Activated T-helper 9 cell treated with anti-CD3 and anti-CD28 coated beads, Interleukin-2, amount 50 U/mL, for 16 hours (primary cell): ENCODE measurements at places on chromosomes 4 and X.
A peak's percentile ranks its signal among the peaks of the same experiment; 100 is the strongest.

GRCh38 chr4:168153596-168154440, 61.5 kb downstream of the ANXA10 start:
- peak; percentile 12 for DNase-seq

DNA sequence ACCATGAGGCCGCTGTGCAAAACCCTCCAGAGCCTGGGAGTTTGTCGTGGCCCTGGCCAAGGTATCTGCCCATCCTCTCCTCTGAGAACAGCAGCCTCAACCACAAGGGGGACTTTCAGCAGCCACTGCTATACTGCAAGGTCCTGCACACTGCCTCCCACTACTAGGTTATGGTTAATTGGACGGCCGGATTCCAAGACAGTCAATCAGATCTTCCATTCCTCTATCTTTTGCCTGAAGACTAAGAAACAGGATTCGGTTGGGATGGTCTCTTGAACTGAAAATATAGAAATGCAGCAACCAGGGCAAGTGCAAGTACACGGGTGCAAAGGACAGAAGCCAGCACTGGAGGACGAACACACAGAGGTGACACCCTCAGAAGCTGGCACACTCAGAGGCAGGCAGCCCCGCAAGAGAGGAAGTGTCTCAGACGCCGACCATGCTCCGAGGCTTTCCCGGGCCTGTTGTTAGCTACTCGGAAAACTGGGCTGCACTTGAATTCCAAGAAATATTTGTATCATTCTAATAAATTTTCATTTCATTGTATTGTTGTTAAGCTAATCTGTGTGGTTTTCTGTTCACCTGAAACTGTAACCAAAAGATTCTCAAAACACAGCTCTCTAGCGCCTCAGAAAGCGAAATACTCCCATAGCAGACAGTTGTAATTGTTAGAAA, 63.3 kb downstream of the AFAP1 start:
- DNase-seq = peak; percentile 44

GRCh38 chr4:53014881-53015280, 152.8 kb downstream of the RASL11B start:
- DNase-seq = no peak

GRCh38 chrX:141468940-141469339, 115.6 kb downstream of the SPANXA1 start:
- no peak for DNase-seq

GRCh38 chr4:136935305-136935704, 597.0 kb downstream of the PCDH18 start:
- DNase-seq = no peak

- DNase-seq = no peak
Measured at GRCh38 chr4:43360296-43360695, 467.8 kb downstream of the GRXCR1 start.

GRCh38 chrX:39888730-39889129, 209.0 kb downstream of the BCOR start:
- no peak for DNase-seq

DNA sequence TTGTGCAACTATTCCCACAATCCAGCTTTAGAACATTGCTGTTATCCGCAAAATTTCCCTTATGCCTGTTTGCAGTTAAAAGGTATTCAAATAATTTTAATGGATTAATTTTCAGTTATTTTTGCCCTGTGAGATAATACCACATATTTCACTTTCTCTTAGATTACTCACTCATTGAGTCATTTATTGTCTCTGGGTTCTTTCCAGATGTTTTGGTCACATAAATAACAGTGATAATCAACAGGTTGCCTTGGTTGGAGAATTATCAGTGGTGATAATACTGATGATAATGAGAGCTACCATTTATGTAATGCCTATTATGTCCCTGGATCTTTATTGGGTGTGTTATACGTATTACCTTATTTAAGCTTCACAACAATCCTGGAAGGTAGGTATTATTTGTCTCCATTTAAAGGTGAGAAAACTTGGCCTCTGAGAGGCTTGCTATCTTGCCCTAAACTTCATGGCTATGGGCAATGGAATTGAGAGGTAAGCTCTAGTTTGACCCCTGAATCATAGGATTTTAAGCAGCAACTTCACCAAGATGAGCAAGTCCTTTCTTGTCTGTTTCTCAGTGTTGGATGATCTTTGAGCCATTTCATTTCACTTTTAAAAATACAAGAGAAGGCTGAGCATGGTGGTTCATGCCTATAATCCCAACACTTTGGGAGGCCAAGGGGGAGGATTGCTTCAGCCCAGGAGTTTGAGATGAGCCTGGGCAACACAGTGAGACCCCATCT, 87.4 kb downstream of the KIT start:
- DNase-seq = no peak

- DNase-seq = no peak
Measured at GRCh38 chr4:185096032-185096653, 46.9 kb upstream of the SLC25A4 start.

- DNase-seq = peak; percentile 21
Measured at GRCh38 chr4:76212851-76213414, 691 bp downstream of the SCARB2 start.

DNA sequence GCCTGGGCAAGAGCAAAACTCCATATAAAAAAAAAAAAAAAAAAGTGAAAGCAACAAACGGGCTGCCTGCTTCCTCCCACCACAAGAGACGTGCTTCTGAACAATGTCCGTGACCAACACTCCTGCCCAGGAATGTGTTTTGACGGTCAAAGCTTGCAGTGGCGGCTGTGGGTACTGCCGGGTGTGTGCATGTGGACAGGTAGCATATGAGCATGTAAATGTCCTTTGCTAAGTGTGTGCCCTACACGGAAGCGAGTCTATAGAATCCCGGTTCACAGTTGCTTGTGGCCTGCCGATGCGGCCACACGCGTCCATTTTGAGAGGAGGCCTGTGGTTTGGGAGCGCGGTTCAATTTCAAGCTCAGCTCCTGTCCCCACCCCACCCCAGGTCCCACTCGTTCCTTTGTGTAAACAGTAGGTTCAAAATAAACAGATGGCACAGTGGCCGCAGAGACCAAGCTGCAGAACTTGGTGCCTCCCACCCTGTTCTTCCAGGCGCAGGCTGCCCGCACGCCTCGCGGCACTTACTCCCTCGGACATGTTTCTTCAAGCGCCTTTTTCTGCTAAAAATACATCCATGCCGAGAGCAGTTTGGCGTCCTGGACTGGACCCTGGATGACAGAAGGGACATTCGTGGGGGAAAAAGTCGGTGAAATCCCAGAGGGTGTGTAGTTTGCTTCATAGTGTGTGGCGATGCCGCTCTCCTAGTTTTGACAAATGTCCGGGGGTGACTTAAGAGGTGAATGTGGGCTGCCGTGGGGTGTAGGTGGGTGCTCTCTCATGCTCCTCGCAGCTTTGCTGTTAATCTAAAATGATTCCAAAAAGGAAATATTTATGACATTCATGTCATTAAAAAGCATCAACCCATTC, 11.5 kb upstream of the NKX1-1 start:
- no peak for DNase-seq

- no peak for DNase-seq
Measured at GRCh38 chr4:102871772-102872171, 3.0 kb downstream of the CISD2 start.

DNA sequence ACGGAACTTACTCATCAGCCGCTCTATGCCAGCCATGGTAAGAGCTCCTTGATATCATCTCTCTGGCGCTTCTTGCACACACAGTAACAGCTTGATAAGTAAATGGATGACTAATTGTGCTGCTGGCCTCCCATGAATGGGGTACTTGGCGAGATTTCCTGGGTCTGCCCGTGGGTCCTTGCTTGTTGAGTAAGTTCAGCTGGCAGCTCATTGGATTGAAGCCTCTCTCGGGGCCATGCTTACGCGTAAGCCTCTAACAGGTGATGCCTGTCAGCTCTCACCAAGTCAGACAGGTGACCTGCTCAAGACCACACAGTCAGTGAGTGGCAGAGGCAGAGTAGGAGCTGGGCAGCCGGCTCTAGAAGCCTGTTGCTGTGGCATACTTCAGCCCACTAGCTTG, 7.7 kb downstream of the NSG1 start:
- DNase-seq = no peak

DNA sequence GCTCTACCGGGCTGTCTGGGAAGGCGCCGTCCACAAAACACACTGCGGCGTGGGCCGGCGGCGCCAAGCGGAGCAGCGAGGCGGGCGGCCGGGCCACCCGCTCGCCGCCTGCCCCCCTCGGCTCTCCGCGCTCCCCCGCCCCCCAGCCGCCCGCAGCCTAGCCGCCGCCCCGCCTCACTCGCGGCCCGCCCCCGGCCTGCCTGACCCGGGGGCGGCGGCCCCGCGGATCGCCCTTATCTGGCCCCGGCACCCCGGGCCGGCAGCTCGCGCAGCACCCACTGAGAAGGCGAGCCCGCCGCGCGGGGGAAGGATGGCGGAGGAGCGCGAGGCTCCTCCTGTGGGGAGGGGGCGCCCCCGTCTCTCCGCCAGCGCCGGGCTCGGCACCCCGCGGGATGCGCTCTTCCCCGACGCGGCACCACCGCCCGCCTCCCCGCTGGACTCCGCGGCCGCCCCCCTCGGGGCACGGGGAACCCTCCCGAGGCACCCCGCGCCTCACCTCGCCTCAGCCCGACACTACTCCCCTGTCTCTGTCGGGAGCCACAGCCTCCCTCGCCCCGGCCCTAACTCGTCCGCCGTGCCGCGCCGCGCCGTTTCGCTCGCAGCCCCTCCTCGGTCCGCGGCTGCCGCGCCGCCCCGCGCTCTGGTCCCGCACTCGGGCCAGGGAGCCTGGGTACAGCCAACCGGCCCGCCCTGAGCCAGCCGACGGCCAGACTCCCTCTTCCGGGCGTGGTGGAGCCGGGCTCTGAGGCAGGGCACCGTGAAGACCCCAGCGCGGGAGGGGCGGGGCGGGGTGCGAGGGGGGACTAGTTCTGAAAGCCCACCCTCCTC, 566 bp downstream of the ATP11C start:
- DNase-seq = peak; percentile 19

DNA sequence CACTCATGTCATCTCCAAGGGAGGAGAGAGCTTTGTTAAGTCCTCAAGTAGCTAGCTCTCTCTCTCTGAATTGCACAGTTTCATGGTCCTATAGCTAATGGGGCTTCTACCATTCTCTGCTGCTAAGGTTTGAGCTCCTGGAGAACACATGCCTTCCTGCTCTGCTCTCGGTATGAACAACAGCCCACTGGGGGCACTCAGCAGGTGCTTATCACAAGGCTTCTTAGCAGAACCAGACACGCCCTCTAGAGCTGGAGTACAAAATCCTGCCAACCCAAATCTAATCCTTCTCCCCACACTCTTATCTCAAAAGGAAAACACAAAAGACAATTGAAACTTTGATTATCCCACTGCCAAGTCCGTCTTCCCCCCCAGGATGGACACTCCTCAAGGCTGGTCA, 176.5 kb downstream of the HS3ST1 start:
- no peak for DNase-seq

GRCh38 chr4:72569719-72570235, 756 bp upstream of the ADAMTS3 start:
- no peak for DNase-seq

- DNase-seq = no peak
Measured at GRCh38 chr4:16110661-16111290, 27.0 kb upstream of the PROM1 start.

DNA sequence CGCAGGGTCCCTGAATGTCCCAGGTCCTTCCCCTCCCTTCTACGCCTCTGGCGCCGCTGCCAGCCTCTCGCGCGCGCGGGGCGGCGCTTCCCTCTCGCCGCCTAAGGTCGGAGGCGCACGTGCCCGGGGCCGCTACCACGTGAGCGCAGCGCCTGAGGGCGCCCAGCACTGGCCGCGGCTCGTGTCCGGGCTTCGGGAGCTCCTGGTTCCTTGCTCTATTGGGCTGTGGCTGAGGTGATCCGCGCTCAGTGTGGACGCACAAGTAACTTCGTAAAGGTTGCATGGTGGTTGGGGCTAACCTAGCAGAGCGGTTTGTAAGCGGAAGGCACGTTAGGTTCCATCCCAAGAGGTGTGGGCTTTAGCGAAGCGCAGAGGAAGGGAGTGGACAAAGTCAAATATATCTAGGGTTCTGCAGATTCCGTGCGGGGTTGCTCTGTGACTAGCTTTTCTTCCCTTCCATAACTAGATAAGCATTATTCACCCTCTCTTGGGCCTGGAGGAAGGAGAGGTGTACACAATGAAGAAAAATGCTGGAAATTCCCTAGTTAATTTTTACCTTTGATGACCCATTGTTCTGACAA, 1.8 kb downstream of the TLL1 start:
- no peak for DNase-seq

DNA sequence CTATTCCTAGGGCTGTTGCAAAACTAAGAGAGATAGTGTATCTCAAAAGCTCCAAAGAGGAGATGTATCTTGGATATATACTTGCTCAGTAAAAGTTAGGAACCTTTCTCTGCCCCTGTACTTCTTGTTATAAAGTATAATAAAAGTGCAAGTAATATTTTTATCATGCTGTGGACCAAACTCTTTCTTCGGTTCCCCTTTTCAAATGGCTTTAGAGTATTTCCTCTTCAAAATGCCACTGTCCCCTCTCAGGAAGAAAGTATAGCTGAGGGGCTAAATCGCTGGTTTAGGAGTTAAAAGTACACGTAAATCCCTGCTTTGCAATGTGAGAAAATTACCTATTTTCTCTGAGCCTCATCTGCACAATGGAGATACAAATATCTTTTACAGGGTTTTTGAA, 169.1 kb upstream of the FTHL17 start:
- no peak for DNase-seq

- DNase-seq = no peak
Measured at GRCh38 chr4:158722291-158722916, 792 bp downstream of the PPID start.

DNA sequence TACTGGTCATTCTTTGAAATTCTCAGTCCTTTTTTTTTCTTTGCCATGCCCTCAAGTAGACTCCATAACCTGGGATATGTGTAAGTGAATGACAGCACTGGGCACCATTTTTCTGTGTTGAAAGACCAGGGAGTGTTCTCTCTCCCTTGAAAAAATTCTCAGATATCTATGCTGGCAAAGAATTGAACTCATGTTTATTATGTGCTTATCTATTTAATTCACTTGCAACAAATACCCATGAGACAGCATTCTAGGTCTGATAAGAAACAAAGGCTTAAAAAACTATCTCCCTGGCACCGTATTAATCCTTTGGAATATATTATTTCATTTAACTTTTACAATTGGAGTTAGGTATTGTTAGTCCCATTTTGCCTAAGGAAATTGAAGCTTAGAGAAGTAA, 36.7 kb downstream of the LARP7 start:
- no peak for DNase-seq

- no peak for DNase-seq
Measured at GRCh38 chr4:115453416-115453815, 340.0 kb upstream of the NDST4 start.

DNA sequence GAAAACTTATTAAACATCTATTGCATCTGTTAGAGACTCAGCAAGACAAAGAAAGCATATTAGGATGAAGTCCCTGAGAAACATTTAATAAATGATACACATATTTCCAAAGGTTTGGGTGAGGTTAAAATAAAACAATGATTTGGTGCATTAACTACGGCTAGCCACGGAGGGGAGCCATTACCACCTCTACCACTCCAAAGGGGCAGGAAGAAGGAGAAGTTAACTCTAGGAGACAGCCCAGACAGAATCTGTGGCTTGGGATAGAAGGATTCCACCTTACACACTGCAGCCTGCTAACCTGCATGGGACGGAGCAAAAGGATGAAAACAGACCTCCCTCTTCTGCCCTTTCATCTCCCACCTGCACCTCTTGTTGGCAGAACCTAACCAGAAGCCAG, 189.1 kb upstream of the C1QTNF7 start:
- DNase-seq = no peak

GRCh38 chr4:8381814-8382581, 58.5 kb downstream of the ACOX3 start:
- DNase-seq = no peak
